MG63 (cell line): ENCODE measurements at places on chromosomes 2 and 18.

GRCh38 chr18:24380163-24380747 lies 17.4 kb downstream of the OSBPL1A start:
- no peak for DNase-seq

GRCh38 chr2:145351864-145352425 lies 832.0 kb upstream of the ZEB2 start:
- DNase-seq, result no peak

DNA sequence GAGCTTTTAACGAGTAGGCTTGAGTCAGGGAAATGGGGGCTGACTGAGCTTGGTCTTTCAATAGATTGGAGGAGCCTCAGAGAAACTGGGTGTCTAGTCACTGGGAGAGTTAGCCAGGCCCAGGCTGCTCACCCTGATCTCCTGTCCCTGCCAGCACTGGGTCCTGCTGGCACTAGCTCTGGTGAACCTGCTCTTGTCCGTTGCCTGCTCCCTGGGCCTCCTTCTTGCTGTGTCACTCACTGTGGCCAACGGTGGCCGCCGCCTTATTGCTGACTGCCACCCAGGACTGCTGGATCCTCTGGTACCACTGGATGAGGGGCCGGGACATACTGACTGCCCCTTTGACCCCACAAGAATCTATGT lies 720 bp downstream of the KRTCAP3 start:
- no peak for DNase-seq

- DNase-seq, result no peak
Observed at GRCh38 chr2:108029912-108030311, 43.6 kb downstream of the SLC5A7 start.

- DNase-seq, result no peak
Observed at GRCh38 chr2:237841051-237841450, 18.4 kb upstream of the RAMP1 start.

DNA sequence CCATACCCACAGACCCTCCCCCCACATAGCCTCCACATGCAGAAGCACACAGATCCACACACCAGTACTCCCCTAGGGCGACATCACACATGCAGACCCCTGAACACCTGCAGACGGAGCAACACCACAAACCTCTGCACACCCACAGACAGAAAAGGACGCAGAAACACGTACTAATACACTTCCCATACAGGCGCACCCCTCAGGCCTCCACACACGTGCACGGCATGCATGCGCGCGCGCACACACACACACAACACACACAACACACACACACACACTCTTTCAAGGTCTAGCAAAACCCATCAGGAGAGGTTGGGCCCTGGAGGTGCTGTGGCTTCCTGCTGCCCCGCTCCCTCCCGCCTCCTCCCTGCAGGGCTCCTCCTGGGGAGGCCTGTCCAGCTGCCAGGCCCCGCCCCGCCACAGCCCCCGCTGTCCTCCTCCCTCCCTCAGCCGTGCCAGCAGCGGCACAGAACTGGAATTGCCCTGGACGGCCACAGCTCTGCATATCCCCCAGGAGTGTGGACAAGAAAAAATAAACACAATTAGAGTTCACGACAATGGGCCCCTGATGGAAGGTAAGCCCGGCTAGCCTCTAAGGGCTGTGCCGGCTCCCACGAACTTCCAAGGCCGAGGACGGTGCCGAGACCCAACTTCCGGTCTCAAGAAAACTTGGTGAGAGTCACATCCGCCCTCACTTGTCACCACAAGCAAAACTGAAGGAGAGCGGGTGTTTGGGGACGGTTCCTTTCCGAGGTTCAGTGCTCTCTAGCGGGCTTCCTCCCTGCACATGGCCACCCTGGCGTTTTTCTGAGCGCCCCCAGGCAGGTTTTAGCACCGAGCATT lies 6.8 kb downstream of the ZFP36L2 start:
- peak; percentile 95 for DNase-seq

- DNase-seq, result peak; percentile 74
Observed at GRCh38 chr2:10220902-10221391, 81.8 kb upstream of the HPCAL1 start.

DNA sequence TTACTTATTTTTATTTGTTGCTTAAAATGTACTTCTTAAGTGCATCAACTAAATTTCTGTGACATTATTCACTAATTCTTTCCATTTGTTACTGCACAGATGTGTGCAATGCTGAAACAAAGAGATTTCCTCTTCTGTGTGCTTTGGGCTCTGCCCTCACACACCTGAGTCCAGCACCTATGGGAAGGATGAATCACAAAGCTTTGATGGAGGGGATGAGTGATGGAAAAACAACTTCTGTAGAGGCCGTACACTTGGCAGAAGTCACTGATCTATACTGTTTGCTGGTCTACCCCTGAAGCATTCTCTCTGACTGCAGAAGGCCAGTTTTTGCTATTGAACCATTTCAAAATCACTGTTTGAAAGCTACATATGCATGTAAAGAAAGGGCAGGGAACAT lies 178.4 kb downstream of the ZEB2 start:
- DNase-seq, result no peak

- no peak for DNase-seq
Observed at GRCh38 chr18:65282096-65282495, 468.7 kb upstream of the CDH7 start.

DNA sequence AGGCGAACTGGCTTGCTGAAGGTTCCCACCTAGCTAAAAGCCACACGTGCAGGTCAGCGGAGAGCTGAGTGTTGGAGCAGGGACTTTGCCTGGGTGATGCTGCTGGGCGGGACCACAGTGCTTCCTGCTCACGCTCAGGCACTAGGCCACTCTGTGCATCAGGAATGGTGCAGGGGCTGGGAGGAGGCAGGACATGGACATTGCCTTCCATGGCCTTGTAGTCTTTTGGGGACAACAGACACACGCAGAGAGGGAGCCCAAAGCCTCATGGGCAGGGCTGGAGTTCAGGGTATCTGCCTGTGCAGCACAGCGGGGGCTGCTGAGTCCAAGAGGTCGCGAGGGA lies 207.2 kb downstream of the ZBTB7C start:
- no peak for DNase-seq

- DNase-seq, result no peak
Observed at GRCh38 chr2:217694291-217694690, 308.5 kb downstream of the TNS1 start.

DNA sequence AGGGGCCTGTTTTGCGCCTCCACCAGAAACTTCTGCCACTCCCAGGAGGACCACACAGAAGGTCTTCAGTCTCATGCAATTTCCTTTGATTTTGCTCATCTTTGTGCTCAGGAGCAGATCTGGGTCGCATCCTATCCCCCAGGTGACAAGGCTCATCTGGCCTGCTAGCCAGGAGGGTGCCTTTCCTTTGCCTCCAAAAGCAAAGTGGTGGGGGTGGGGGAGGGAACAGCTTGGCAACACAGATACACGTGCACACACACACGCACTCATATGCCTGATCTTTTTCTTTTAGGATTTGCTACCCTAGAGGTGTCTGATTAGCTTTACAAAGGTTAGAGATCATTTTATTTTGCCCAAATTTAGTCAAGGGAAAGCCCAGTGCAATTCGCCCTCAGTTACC lies 13.8 kb upstream of the SPATA3 start:
- no peak for DNase-seq

- DNase-seq, result no peak
Observed at GRCh38 chr2:226652369-226652768, 147.3 kb downstream of the IRS1 start.

DNA sequence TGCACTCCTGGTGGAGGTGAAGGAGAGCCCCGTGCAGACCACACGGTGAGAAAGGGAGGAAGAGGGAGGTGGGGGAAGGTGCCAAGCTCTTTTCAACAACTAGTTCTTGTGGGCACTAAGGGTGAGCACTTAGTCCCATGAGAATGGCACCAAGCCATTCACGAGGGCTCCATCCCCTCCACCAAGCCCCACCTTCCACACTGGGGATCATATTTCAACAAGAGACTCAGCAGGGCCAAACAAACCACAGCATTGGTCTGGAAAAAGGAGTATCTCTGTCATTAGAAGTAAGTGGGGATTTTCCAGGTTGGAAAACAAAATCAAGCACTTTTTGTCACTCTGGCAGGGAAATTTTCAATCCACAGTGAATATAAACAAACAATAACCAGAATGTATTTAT lies 38.4 kb downstream of the ZAP70 start:
- no peak for DNase-seq

- no peak for DNase-seq
Observed at GRCh38 chr2:232249096-232249495, 129.5 kb upstream of the ALPP start.

- DNase-seq, result no peak
Observed at GRCh38 chr2:74316627-74317295, 26.5 kb downstream of the SLC4A5 start.

- no peak for DNase-seq
Observed at GRCh38 chr18:27649621-27650020, 464.5 kb upstream of the CHST9 start.

DNA sequence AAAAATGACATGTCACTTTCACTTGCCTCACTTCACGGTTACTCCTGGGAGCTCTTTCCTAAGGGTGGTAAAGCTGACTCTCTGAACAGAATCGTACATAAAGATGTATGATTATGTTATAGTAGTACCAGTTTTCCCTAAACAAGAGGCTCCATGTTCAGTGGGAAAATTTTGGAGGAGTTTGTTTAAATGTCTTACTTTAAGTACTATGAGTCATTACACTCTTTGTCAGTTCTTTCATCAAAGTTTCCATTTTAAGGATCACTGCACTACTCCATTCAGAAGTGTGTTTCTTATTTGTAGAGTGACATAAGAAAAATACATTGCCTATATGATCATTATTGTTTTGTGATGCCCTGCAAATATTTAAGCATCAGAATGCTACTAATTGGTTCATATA lies 121.1 kb upstream of the FIGN start:
- DNase-seq, result no peak

DNA sequence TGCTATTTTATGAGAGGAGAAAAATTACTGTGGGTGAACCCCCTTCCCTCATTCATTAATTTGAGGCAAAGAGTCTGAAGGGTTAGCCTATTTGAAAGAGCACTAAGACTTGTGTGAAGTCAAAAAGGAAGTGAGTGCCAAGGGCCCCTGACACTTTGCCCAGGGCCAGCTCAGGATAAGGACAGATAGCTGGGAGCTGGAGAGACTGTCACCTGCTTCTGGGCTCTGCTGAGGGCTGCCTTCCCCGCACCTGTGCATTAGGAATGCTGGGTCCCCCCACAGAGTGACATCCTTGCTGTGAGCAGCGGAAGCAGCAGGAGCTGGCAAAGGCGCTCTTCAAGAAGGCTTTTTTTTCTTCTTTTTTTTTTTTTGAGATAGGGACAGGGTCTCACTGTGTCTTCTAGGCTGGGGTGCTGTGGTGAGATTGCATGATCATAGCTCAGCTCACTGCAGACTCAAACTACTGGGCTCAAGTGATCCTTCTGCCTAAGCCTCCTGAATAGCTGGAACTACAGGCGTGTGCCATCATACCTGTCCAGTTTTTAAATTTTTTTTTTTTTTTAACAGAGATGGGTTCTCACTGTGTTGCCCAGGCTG lies 148.3 kb downstream of the AQP4 start:
- DNase-seq, result no peak

DNA sequence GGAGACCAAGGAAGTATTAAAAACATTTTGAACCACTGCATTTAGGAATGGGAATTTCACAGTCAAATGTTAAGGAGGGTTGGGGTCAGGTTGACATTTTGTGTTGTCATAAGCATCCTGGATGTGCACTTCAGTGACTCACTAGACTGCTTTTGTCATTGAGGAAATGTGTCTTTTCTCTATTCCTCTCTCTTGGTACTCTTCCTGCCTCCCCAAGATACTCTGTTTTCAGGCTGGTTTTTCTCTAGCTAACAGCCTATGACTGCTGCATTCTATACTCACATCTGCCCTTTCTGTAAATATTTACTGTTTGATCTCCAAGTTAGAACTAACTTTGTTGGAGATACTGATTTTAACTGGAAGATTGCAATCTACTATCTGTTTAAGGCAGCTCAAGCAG lies 23.4 kb downstream of the XRCC5 start:
- no peak for DNase-seq

DNA sequence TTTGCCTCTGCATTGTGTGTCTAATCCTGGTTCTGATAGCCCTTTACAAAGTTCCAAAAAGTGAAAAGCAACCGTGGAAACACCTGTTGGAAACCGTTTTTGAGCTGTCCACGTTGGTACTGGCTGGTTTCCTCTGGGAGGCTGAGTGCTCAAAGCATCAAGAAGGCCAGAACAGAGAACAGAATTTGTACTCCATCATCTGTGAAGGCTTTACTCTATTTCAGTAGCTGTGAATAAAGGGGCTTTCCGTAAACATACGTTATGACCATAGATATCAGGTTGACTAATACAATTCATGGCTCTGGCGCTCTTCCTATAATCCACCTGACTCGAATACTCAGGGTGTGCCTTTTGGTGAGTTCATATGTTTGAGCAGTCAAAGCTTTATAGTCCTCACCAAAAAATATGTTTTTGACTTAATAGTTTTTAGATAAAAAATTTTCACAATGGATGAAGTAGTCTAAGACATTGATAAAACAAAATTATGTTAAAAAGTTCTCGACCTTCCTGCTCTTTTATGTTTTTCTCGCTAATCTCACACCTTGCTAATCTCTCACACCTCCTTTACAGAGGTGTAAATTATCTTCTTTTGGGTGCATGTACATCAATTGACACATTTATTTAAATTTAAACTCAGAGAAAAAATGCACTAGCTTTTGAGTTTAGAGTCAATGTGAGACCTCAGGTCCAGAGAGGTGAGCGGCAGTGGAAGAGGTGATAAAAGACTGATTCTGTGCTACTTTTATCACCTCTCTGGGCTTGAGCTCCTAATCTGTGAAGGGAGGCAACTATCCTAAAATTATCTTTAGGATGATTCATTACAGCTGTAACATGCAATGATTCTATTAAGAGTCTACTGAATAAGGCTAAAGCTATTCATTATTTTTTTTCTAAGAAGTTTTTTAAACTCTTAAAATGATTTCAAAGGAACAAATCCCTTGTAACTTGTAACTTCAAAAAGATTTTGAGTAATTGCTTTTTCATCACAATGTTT lies 65.3 kb downstream of the CXCR4 start:
- DNase-seq, result no peak

GRCh38 chr2:204437815-204438756 lies 107.2 kb upstream of the PARD3B start:
- no peak for DNase-seq

GRCh38 chr2:223549215-223549614 lies 52.9 kb downstream of the SCG2 start:
- peak; percentile 88 for DNase-seq

- no peak for DNase-seq
Observed at GRCh38 chr2:11011359-11011758, 99.6 kb downstream of the KCNF1 start.

DNA sequence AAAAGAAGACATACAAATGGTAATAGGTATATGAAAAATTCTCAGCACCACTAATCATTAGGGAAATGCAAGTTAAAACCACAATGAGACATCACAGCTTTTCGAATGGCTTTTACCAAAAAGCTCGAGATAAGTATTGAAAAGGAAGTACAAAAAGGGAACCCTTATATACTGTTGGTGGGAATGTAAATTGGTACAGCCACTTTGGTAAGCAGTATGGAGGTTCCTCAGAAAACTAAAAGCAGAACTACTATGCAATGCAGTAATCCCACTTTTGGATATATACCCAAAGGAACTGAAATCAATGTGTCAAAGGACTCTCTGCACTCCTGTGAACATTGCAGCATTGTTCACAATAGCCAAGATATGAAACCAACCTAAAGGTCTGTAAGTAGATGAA lies 107.5 kb upstream of the SPATS2L start:
- no peak for DNase-seq

GRCh38 chr18:11983592-11983991 lies 2.3 kb downstream of the IMPA2 start:
- no peak for DNase-seq

GRCh38 chr2:106841886-106842645 lies 43.9 kb downstream of the ST6GAL2 start:
- DNase-seq, result no peak

- DNase-seq, result no peak
Observed at GRCh38 chr18:13372531-13372951, 154.0 kb downstream of the LDLRAD4 start.

- DNase-seq, result no peak
Observed at GRCh38 chr2:68171146-68171545, 13.5 kb downstream of the PNO1 start.
